Left lung (tissue), 14 donors: ENCODE measurements at places on chromosomes 4 and X. TPM values are rescaled to one million over a fixed set of nuclear protein-coding genes. Genes with fewer than 3 reads are reported as not detected.

Gene KIT
- 62.7 TPM for polyA plus RNA-seq

Gene APOO
- 24.3 TPM for polyA plus RNA-seq

Gene TLL1
- 3.4 TPM for polyA plus RNA-seq

Gene LRPAP1
- 108 TPM for polyA plus RNA-seq
